NCI-H2227 treated with DMSO at 0.1 percent for 48 hours (cell line): ENCODE measurements at places on chromosomes 12 and 14.

DNA sequence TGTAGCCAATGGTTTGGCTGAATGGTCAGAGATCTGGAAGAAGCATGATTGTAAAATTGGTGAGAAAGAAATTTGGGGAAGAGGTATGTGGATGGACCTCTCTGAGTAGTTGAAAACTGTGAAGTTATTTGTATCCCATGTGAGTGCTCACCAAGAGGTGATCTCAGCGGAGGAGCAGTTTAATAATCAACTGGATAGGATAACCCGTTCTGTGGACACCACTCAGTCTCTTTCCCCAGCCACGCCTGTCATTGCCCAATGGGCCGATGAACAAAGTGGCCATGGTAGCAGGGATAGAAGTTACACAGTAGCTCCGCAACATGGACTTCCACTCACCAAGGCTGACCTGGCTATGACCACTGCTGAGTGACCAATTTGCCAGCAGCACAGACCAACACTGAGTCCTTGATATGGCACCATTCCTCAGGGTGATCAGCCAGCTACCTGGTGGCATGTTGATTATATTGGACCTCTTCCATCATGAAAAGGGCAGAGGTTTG, 257.4 kb upstream of the ATXN7L3B start:
- DNase-seq = no peak

GRCh38 chr12:34286934-34287333, 264.6 kb downstream of the ALG10 start:
- no peak for DNase-seq

GRCh38 chr14:51977075-51977474, 12.3 kb upstream of the RTRAF start:
- DNase-seq = no peak

- no peak for DNase-seq
Measured at GRCh38 chr14:105742531-105742848, 216.1 kb downstream of the TMEM121 start.

GRCh38 chr14:63933110-63933509, 80.3 kb downstream of the SYNE2 start:
- no peak for DNase-seq

- DNase-seq = no peak
Measured at GRCh38 chr14:75495882-75496281, 26.4 kb upstream of the BATF start.

DNA sequence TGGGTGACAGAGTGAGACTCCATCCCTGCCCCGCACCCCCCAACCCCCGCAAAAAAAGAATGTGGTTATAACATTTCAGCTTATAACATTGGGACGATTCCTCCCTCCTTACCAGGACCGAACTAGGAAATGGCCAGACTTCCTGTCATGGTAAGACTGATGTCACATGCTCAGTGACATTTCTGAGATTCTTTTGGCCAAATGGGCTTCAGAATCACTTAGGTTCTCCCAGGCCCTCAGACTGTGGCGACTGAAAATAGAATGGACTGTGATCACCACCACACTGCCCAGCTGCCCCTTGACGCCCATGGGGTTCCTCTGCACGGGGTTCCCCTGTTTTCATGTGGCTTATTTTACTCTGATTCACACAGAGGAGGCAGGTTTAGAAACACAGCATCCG, 115.0 kb upstream of the EVL start:
- no peak for DNase-seq

DNA sequence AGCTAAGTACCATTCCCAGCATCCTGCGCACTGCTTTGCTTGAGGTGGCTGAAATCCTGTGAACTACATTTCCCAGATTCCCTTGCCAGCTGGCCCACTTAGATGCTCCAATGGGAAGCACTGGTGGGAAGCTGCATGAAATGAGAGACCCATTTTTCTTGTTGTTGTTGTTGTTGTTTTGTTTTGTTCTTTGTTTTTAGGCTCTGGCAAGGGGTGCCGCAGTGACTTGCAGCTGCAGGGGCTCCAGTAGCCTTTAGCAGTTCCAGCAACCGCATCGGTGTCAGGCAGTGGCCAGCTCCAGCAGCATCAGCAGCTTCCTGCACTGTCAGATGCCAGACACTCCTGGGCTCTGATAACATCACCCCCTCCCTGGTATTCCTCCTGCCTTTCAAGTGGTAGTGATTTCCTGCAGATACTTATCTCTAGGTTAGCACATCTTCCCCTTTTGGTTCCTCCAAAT, 8.8 kb upstream of the EGLN3 start:
- DNase-seq = peak; percentile 27

DNA sequence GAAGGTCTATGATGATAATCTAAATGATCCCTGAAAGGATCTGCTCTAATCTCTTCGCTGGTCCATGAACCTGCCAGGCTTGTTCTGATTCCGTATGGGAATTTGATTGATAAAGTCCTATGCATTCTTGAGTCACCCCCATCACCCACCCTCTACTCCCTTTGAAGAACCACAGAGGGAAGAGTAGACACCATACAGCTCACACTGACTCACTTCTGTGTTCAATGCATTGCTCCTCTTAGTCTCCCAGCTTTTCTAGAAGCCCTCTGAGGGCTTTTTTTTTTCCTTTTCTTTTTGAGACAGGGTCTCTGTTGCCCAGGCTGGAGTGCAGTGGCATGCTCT, 18.5 kb upstream of the GPRC5A start:
- no peak for DNase-seq

DNA sequence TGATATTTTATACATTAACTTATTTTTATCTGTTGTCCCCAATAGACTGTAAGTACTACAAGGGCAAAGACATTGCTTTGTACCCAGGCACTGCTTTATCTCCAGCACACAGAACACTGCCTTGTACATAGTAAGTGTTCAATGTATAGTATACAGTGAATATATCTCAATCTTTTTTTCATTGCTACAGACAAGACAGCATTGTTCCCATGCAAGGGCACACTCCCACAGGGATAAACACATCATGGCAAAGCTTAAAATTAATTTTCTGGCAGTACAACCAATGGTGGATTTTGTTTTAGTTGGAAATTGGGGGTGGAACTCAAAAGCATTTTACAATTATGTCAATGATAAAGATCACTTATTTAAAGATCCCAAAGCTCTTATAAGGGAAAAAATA, 112.3 kb upstream of the EEA1 start:
- DNase-seq = no peak

DNA sequence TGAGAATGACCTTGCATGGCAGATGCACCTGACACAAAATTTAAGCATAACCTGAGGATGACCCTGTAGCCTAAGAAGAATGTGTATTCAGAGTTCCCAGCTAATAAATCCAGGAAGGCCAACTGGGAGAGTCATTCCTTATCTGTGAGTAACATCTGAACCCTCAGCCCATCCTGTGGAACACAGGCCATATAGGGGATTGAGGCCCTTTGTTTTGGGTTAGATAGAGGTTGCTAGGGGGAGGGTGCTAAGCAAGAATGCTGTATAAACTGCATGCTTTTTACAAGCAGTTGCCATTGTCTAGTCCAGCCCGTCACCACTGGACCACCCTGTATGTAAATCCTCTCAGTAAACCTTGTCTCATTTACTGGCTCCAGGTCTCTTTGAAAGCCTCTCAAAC, 77.0 kb downstream of the BICD1 start:
- DNase-seq = no peak

DNA sequence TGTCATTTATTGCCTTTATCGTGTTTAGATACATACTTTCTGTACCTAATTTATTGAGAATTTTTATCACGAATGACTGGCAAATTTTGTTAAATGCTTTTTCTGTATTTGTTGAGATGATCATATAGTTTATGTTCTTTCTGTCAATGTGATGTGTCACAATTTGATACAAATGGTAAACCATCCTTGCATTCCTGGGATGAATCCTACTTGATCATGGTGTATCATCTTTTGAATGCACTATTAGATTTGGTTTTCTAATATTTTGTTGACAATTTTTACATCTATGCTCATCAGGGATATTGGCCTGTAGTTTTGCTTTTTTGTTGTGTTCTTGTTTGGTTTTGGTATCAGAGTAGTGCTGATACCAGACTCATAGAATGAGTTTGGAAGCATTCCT, 185.1 kb downstream of the NUBPL start:
- no peak for DNase-seq

DNA sequence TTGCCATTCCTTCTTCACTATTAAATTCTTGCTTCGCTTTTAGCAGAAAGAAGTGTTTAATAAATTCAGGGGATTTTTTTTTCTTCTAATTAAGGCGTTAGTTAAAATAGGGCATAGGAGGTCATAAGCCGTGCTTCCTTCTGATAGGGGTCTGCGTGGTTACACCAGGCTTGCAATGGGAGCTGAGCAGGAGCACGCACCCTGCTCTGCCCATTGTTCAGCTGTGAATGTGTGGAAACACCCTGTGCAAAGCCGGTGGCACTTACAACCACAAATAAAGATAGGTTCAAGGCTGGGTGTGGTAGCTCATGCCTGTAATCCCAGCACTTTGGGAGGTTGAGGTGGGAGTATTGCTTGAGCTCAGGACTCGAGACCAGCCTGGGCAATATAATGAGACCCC, 162.1 kb downstream of the PRKCH start:
- DNase-seq = no peak

DNA sequence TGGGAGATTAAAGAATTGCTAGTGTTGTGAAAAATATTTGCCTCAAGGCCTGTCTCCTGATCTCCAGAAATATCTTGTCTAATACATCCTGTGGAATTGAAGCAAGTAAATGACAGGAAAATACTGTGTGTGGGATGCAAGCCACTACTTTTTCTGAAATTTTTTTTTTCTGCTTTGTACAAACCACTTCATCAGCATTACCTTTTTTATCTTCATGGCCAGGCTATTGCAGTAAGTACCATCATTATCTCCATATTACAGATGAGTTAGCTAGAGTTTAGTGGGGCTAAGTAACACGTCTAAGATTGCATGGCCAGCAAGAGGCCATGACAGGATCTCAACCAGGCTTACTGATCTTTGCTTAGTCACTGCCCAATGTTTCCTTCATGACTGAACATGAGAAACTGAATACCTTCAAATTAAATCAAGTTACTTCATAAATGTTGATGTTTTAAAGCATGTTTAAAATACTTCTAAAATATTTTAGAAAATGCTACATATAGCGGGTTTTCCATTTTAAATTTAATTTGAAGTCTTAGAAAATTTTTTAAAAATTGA, 273.7 kb downstream of the SLC6A15 start:
- peak; percentile 62 for DNase-seq

- DNase-seq = no peak
Measured at GRCh38 chr14:91830777-91831176, 36.6 kb downstream of the TC2N start.

DNA sequence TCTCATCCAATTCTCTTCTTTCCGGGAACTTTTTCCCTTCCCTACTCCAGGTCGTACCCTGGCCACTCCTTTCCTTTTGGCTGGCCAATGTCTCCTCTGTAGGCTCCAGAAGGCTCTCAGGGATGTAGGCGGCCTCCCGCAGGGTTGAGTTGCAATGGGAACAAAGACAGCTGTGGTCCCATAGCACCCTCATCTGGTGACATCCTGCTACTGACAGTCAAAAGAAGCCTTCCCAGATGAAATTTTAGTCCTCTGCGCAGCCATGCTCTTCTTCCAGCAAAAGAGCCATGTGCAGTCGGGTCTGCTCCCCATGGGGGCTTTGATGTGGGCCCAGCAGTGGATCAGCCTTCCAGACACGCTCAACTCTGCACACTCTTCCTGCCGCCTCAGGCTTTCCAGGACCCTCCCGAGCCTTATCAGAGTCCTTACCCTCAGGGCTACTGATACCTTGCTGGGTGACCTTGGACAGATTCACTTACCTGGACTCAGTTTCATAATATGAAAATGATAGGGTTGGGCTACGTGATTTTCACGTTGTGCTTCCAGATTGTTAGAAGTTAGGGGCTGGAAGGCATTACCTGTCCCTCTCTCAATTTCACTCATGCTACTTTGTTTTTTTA, 5.5 kb upstream of the CELA1 start:
- DNase-seq = no peak

- no peak for DNase-seq
Measured at GRCh38 chr12:497501-498160, 37.9 kb downstream of the B4GALNT3 start.

DNA sequence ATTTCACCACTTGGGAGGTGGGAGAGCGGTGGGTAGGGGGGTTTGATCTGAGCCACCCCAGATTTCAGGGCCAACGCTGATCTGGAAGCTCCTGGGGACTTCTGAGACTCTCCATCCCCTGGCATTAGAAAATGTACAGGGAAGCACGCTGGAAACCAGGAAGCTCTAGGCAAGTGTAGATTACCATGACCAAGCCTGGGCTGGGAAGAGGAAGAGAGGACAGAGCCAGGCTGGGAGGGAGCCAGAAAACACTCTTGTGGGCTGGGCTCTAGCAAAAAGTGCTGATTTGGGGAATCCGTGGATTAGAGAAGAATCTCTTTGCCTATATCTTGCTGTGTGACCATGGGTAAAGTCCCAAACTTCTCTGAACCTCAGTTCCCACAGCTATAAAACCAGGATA, 236.7 kb downstream of the BCL11B start:
- no peak for DNase-seq

DNA sequence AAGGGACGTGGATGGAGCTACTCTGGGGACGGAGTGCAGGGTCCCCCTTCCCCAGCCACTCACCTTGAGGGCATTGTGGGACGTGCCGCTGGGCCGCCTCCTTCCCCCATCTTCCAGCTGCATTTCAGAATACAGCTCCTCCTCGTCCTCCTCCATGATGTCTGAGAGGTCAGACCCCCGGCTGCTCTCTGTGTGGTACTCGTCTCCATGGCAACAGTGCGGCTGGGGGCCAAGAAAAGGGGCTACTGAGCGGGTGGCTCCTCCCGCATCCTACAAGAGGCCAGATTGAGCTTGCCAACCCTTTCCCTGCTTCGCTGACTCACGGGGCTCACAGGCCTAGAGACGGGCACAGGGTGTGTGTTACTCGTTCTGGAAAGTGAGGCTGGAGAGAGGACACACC, 90.4 kb downstream of the PIWIL1 start:
- no peak for DNase-seq

DNA sequence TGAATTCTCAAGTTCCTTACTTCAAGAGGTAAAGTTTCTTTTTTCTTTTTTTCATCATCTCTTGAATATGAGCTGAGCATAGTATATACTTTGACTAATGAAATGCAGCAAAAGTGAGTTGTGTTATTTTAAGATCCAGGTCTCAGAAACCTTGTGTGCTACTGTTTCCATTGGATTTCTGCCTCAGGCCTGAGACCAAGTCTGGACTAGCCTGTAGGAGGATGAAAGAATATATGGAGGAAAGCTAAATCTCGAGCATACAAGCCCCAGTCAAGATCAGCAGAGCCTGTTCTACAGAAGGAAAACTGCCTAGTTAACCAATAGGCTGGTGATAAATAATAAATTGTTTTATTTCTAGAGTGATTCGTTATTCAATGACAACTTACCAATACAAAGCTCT, 652.5 kb downstream of the C12orf50 start:
- DNase-seq = no peak

- no peak for DNase-seq
Measured at GRCh38 chr12:101781834-101782233, 42.6 kb upstream of the SYCP3 start.

- no peak for DNase-seq
Measured at GRCh38 chr12:3036901-3037600, 40.1 kb upstream of the TSPAN9 start.

GRCh38 chr14:78153064-78153341, 17.2 kb upstream of the NRXN3 start:
- DNase-seq = peak; percentile 39

- DNase-seq = no peak
Measured at GRCh38 chr12:130070126-130070611, 92.1 kb upstream of the FZD10 start.
